ENCODE measurements at places on chromosomes 2 and 18. TPM values are rescaled to one million over a fixed set of nuclear protein-coding genes. Genes with fewer than 3 reads are reported as not detected.

- no peak for DNase-seq
Measured at GRCh38 chr2:64751286-64752260, 97.9 kb upstream of the SERTAD2 start.

The LAMA3 gene
- total RNA-seq, result 126 TPM

- no peak for DNase-seq
Measured at GRCh38 chr2:156663757-156664409, 227.7 kb downstream of the GPD2 start.

The LGALSL gene
- 9.9 TPM for total RNA-seq

DNA sequence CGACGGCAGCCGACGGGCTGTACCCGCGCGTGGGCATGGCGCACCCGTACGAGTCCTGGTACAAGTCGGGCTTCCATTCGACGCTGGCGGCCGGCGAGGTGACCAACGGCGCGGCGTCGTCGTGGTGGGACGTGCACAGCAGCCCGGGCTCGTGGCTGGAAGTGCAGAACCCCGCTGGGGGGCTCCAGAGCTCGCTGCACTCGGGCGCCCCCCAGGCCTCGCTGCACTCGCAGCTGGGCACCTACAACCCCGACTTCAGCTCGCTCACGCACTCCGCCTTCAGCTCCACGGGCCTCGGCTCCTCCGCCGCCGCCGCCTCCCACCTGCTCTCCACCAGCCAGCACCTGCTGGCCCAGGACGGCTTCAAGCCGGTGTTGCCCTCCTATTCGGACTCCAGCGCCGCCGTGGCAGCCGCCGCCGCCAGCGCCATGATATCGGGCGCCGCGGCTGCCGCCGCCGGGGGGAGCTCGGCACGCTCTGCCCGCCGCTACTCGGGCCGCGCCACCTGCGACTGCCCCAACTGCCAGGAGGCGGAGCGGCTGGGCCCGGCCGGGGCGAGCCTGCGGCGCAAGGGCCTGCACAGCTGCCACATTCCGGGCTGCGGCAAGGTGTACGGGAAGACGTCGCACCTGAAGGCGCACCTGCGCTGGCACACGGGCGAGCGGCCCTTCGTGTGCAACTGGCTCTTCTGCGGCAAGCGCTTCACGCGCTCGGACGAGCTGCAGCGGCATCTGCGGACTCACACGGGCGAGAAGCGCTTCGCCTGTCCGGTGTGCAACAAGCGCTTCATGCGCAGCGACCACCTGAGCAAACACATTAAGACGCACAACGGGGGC lies 2.0 kb downstream of the SP9 start:
- DNase-seq, result no peak

The TCF23 gene
- not detected for total RNA-seq

GRCh38 chr2:39380525-39381150 lies 56.4 kb downstream of the MAP4K3 start:
- DNase-seq, result no peak

DNA sequence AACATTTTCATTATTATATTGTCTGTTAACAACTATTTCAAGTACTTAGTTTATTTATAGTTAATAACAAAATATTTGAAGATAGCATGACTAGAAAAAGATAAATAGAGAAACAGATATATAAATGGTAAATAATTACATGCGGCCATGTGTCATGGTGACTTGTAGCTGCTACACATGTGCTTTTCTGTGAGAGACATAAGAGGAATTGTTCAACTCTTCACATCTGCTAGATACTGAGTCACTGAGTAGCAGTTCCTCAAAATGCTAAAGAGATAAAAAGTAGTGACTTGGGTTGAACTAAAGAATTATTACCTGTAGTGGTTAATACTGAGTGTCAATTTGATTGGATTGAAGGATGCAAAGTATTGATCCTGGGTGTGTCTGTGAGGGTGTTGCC lies 37.5 kb upstream of the SCN9A start:
- DNase-seq, result no peak

The PARD6G gene
- total RNA-seq, result 9.4 TPM

DNA sequence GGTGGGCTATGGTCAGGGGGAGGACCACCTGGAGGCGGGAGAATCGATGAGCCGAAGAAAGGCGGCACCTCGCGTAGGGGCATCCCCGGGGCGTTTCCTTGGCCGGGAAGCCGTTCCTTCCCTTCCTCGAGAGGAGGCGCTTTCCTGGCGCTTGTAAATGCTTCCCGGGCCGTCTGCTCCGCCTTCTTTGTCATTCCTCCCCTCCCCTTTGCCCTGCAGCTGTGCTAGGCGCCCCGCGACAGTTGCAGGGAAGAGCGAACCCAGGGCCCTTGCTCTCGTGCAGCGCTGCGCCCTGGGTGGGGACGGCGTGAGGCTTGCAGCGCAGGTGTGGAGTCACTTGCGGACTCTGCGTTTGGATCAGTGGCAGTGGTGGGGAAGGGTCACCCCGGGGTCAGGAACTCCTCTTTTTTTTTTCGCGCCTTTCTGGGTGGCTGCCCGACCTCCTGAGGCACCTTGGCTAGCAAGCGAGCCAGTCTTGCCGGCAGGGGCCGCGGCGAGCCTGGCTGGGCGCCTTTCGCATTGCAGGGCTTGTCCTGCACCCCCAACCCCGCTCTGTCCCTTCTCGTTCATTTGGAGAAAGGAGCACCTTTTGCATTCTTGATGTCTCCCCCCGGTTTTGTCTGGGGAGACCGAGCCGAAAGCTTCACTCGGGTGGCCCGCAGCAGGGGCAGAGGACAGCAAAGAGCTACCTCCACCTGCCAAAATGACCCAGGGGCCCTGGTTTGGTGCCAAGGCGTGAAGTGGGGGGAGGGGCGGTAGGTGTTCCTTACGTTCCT lies 858 bp downstream of the KCNS3 start:
- peak; percentile 43 for DNase-seq

The GALNT14 gene
- 47.3 TPM for total RNA-seq

The EHD3 gene
- total RNA-seq, result 11.4 TPM

The DLX2 gene
- 0.08 TPM for total RNA-seq

The GPATCH11 gene
- total RNA-seq, result 4.4 TPM

DNA sequence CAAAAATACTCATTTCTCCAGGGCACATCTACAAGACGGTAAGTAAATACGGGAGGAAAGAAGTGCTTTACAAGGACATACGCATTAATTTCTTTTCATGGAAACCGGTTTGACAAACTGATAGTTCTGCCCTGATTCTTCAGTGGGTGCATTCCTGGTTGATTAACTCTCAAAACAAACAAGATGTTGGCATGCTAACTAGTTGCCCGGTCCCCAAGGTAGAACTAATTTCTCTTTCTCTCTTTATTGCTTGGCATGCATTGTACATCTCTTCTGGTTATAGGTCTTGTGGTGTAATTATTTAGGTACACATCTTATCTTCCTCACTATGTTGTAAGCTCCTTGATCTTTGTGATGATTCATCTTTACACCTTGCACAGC lies 46.9 kb upstream of the SPATS2L start:
- DNase-seq, result no peak

DNA sequence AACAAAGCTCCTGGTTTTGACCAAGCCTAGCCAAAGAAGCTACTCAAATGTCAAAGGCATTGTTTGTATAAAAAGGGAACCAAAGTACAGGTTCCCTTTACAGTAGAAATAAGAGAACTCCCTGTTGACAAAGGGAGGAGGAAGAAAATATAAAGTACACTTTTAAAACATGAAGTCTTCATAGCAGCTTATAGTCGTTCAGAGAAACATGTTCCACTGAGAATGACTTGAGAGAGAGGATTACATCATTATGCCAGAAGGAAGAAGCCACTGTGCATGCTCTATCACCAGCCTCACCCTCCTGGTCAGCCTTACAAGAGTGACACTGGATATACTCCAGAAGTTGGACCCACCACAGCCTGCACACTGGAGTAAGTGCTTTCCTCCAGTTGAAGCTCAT lies 2.5 kb upstream of the DHRS9 start:
- no peak for DNase-seq

DNA sequence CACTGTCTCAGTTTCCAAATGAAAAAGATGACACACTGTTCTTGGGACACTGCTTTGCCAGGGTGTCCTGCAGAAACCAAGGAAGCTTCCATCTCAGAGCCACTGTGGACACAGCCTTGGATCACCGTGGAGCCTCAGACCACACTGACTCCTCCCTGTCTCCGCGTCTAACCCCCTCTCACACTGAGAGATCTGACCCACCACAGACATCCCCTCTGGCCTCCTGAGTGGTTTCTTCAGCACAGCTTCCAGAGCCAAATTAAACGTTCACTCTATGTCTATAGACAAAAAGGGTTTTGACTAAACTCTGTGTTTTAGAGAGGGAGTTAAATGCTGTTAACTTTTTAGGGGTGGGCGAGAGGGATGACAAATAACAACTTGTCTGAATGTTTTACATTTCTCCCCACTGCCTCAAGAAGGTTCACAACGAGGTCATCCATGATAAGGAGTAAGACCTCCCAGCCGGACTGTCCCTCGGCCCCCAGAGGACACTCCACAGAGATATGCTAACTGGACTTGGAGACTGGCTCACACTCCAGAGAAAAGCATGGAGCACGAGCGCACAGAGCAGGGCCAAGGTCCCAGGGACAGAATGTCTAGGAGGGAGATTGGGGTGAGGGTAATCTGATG lies 113.4 kb upstream of the PKDCC start:
- no peak for DNase-seq

All from kidney epithelial cell (primary cell).